Fibroblast of lung (primary cell): ENCODE measurements at places on chromosomes 1 and 21.
A peak's percentile ranks its signal among the peaks of the same experiment; 100 is the strongest.

GRCh38 chr1:205458777-205459566, 3.1 kb upstream of the BLACAT1 start:
- peak; percentile 58 for DNase-seq
- no peak overlapping the region for H3K4me3 ChIP-seq
- no peaks in the 10 kb centered on the region for H3K4me1 ChIP-seq
- H3K27me3 ChIP-seq: peaks cover 48% of the 10 kb centered on the region
- no peaks in the 10 kb centered on the region for H3K36me3 ChIP-seq
- no peak overlapping the region for H3K27ac ChIP-seq

DNA sequence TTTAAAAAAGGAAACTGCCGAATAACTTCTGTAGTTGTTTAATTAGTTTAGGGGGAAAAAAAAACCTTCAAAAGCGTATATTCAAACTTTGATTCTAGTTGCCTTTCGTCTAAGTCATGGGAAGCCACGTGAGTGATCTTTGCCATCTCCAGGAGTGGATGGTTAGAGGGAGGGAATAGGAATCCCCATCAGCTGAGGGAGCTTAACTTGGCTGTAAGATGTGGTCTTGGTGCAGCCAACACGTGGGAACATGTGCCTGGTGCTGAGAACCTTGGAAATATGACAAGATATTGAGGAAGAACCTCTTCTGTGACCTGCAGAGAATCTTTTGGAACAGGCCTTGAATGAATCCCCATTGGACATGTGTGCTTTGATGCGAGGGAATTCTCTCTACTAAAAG, 1.7 kb downstream of the BACE2 start:
- DNase-seq: no peak
- no peaks in the 10 kb centered on the region for H3K27me3 ChIP-seq
- H3K27ac ChIP-seq: no peak overlapping the region
- H3K4me1 ChIP-seq: peaks cover 2% of the 10 kb centered on the region
- H3K36me3 ChIP-seq: no peaks in the 10 kb centered on the region
- peak overlapping the region; percentile 74 for H3K4me3 ChIP-seq

GRCh38 chr1:234925440-234926263, 203.0 kb downstream of the TOMM20 start:
- no peak overlapping the region for H3K4me3 ChIP-seq
- H3K4me1 ChIP-seq: peaks cover 22% of the 10 kb centered on the region
- peak; percentile 98 for DNase-seq
- peak overlapping the region; percentile 79 for H3K27ac ChIP-seq
- no peaks in the 10 kb centered on the region for H3K36me3 ChIP-seq

- H3K4me1 ChIP-seq: peaks cover 15% of the 10 kb centered on the region
- H3K27me3 ChIP-seq: no peaks in the 10 kb centered on the region
- no peaks in the 10 kb centered on the region for H3K36me3 ChIP-seq
- H3K27ac ChIP-seq: no peak overlapping the region
Observed at GRCh38 chr1:117150316-117150715, 28.8 kb upstream of the TRIM45 start.

GRCh38 chr1:91555074-91555730, 54.6 kb downstream of the CDC7 start:
- H3K4me1 ChIP-seq: peaks cover 20% of the 10 kb centered on the region
- no peaks in the 10 kb centered on the region for H3K36me3 ChIP-seq
- no peak overlapping the region for H3K4me3 ChIP-seq
- H3K27ac ChIP-seq: peak overlapping the region; percentile 54
- no peaks in the 10 kb centered on the region for H3K27me3 ChIP-seq
- no peak for DNase-seq

DNA sequence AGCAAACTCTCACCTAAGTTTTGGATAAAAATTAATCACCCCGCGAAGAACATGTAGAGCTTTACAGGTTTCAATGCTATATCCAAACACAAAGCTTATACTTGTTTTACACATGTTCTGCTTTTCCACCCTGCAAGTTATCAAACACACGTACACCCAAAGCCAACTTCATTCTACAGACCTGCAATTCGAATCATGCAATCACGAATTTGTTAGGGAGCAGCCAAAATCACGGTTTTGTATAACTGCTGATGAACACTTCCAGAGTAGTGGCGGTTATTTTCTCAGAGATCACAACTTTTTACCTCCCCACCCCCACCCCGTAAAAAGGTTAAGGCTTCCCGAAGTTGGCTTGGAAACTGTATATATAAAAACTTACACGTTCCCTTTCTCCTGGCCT, 1.4 kb downstream of the HMGN1 start:
- peaks cover 4% of the 10 kb centered on the region for H3K36me3 ChIP-seq
- no peaks in the 10 kb centered on the region for H3K27me3 ChIP-seq
- H3K4me1 ChIP-seq: peaks cover 6% of the 10 kb centered on the region

- no peaks in the 10 kb centered on the region for H3K27me3 ChIP-seq
- no peaks in the 10 kb centered on the region for H3K36me3 ChIP-seq
- H3K27ac ChIP-seq: no peak overlapping the region
- no peaks in the 10 kb centered on the region for H3K4me1 ChIP-seq
- no peak overlapping the region for H3K4me3 ChIP-seq
Observed at GRCh38 chr1:14149431-14149830, 449.1 kb upstream of the KAZN start.

DNA sequence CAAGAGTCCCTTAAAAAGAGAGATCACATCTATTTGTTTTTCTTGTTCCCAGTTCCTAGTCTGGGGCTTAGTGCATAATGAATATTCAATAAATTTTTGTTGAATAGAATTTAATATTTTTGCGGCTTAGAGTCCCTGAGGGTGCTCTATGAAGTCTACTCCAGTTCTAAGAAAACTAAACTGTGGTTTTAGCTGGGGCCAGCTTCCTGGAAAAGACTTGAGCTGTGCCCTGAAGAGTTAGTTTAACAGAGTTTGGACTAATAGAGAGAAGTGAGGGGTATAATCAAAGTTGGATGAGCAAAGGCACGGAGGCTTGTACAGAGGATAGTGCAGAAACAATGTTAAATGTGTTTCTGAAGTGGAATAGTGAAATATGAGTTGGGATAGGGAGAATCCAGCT, 168.9 kb downstream of the FASLG start:
- H3K27me3 ChIP-seq: no peaks in the 10 kb centered on the region
- no peak for DNase-seq
- H3K4me1 ChIP-seq: peaks cover 12% of the 10 kb centered on the region
- no peak overlapping the region for H3K27ac ChIP-seq
- no peak overlapping the region for H3K4me3 ChIP-seq
